NCI-H510A treated with DMSO at 0.1 percent for 48 hours (cell line): ENCODE measurements at places on chromosomes 3 and 15.

DNA sequence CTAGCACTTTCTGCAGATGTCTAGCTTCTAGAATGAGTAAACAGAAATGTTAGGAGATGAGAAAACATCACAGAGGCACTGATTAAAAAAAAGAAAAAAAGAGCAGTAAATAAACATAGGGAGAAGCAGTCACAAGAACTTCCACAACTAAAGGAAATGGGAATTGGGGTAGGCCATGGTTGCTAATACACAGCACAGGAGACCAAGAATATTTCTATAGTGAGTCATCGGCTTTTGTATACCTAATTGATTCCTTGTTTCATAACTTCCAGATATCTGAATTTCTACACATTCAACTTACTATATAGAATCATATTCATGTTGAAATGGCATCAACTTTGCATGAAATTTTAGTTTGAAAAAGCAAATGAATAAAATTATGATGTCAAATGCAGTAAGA is 47.3 kb upstream of the TCF12 start:
- no peak for DNase-seq

DNA sequence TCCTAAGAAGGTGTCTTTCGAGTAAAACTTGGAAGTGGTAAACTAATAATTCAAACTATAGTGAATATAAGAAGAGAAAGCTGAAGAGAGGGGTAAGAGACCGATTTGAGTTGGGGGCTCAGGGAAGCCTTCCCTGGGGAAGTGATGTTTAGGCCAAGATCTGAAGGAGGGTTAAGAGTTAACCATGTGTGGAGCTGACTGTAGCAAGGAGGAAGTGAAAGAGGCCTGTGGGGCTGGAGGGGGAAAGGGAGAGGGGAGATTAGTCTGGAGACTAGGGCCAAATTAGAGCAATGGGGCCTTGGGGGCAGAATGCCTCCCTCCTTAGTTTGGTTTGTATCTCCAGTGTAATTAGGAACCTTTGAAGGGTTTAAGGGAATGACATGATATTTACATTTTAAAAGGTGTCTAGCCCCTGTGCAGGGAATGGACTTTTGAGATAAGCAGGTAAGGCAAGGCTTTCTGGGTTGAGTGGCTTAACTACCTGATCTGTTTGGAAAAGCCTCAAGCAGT is 2.2 kb downstream of the ZNF592 start:
- DNase-seq: no peak

DNA sequence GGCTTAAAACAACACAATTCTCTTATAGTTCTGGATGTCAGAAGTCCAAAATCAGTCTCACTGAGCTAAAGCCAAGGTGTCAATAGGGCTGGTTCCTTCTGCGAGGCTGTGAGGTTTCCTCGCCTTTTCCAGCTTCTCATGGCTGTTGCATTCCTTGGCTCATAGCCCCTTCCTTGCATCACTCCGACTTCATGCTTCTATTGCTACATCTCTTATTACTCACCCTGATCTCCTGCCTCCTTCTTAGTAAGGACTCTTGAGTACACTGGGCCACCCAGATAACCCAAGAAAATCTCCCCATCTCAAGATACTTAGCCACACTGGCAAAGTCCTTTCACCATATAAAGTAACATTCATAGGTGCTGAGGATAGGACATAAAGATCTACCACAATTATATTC is 193.9 kb downstream of the ADAMTS17 start:
- DNase-seq: no peak

DNA sequence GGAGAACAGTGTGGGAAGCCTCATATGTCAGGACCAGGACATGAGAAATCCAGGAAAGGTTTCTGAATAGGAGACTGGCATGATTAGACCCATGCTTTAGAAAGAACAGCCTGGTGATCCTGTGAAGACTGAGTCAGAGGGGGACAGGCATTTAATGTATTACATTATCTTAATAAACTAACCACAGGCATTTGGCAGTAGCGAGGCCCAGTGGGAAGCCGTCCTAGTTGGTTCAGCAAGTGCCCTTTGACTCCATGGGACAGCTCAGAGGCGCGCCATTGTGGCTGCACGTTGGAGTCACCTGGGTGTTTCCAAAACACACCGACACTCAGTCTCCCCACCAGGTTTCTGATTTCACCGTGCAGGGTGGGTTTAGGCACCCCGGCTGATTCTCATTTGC is 90.5 kb upstream of the DGKG start:
- no peak for DNase-seq

DNA sequence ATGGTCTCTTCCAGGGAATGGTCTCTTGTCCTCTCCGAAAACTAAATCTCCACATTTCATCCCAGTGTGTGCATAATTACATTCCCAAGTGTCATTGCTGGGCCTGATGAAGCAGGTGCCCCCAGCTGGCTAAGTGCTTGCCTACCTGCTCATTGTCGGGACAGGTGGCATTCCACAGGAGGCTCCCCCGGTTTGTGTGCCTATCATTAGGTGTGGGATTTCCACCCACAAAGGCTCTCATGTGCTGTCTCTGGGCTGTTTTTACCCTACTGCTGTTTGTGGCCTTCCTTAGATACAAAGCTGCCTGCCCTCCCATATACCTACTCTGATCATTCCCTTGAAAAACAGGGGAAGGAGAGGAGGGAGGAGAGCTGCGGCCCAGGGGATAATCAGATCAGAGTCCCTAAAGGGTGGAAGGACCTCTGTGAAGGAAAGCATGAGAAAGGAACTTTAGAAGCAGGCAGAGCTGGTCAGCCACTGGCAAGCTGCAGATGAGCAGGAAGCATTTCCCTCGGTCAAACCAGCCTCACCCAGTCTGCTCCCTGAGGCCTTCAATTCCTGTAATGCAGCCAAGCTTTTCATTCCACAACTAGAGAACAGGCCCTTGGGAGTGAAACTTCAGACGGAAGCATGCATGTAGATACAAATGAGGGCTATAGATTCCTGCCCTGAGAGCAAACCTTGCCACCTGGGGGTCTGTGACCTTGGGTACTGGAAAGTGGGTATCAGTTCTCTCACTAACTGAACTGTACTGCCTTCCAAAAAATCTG is 60.7 kb upstream of the HEG1 start:
- DNase-seq: no peak

- DNase-seq: no peak
Observed at GRCh38 chr15:93029214-93029835, 59.7 kb downstream of the RGMA start.

- DNase-seq: no peak
Observed at GRCh38 chr15:68504681-68505170, 72.8 kb upstream of the ITGA11 start.

- DNase-seq: no peak
Observed at GRCh38 chr3:112093180-112093522, 7.0 kb downstream of the C3orf52 start.
